ENCODE measurements at places on chromosomes 6 and 20. TPM values are rescaled to one million over a fixed set of nuclear protein-coding genes. Genes with fewer than 3 reads are reported as not detected.

The PPP1R16B gene
- 109 TPM for total RNA-seq

The WASF1 gene
- total RNA-seq: 2.3 TPM

The DDX43 gene
- 0.52 TPM for total RNA-seq

The KIF6 gene
- total RNA-seq: 0.21 TPM

The STMND1 gene
- total RNA-seq: not detected

The LEMD2 gene
- total RNA-seq: 66.2 TPM

GRCh38 chr6:131652472-131652871 lies 15.4 kb downstream of the ENPP3 start:
- DNase-seq: no peak

GRCh38 chr20:20895537-20895936 lies 183.1 kb upstream of the RALGAPA2 start:
- DNase-seq: no peak

- DNase-seq: peak; percentile 8
Observed at GRCh38 chr6:142301651-142302391, at the start of gene ADGRG6. ADGRG6 (plus strand) TSS chr6:142302007; CDS start chr6:142302330, 323 bp downstream.

- no peak for DNase-seq
Observed at GRCh38 chr6:144660561-144661115, 375.5 kb downstream of the UTRN start.

GRCh38 chr6:108653949-108654348 lies 93.2 kb downstream of the FOXO3 start:
- DNase-seq: no peak

- no peak for DNase-seq
Observed at GRCh38 chr6:163827143-163827542, 412.6 kb downstream of the QKI start.

DNA sequence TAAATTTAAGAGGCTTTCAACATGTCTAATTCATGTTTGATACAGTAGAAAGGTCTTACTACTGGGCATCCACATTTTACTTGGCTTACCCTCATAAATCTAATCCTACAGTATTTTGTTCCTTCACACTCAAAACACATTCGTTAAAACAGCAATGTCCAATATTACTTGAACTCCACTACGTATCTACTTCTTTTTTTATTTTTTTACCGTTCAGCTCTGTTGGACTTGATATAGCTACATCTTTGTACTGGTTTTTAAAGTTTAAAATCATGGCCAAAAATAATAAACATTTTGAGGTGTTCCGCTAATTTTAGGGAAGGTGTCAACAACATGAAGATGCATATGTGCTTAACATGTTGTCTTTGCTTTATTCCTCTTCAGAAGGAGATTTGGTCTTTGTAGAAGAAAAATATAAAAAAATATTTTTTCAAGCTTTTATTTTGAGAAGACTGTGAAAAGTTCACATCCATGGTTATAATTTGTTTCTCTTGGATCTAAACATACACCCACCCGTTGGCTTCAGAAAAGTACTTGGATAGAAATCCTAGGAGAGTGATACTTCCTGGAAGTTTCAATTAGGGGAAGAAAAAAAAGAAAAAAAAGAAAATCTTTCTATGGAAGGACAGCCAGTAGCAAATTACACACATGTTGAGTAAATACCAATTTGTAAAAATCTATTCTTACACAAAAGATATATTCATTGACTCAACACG lies 71.5 kb downstream of the EPB41L2 start:
- DNase-seq: no peak

DNA sequence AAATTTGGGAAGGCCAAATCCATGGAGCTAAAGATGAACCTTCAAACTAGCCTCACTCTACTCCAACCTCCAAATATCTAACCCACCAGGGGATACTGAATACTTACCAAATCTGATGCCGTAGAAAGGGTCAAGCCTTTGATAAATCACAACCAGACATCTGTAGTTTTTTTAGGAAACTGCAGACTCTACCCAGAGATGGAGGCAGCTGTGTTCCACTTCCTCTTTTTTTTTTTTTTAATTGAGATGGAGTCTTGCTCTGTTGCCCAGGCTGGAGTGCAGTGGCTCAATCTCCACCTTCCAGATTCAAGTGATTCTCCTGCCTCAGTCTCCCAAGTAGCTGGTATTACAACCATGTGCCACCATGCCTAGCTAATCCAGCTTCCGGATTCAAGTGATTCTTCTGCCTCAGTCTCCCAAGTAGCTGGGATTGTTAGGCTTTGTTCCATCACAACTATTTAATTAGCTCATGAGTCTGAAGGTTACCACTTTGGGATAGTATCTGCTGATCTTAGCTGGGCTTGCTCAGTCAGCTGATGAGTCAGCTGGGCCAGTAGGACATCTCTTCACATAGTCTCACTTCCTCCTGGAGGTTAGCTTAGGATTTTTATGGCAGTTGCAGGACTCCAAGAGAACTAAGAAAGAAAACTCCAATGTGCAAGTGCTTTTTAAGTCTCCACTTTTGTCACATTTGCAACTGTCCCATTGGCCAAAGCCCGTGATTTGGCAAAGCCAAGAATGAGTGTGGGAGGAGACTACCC lies 13.3 kb downstream of the FRK start:
- DNase-seq: no peak

DNA sequence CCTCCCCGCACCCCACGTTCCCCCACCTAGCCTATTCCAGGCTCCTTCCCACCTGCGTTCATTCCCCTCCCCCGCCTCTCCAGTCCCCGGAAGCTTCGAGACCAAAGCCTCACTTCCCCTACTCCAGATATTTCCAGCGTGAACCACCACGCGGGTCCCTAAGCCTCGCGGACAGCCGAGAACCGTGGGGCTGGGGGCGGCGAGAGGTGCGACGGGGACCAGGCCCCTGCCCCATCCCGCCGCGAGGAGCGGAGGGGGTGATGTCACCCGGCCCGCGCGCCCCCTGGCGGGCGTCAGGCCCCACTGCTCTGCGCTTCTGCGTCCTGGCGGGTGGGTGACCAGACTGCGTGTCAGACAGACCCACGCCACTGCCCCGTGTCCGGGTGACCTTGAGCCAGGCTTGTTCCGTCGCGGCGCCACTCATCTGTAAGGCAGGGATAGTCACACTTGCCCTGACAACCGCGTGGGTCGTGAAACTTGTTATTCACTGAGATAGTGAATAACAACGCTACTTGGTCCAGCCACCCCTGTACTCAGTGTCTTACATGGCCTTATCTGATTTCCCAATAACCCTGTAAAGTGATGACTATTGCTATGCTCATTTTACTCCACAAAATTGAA lies 9.0 kb upstream of the HSP90AB1 start:
- DNase-seq: peak; percentile 78

DNA sequence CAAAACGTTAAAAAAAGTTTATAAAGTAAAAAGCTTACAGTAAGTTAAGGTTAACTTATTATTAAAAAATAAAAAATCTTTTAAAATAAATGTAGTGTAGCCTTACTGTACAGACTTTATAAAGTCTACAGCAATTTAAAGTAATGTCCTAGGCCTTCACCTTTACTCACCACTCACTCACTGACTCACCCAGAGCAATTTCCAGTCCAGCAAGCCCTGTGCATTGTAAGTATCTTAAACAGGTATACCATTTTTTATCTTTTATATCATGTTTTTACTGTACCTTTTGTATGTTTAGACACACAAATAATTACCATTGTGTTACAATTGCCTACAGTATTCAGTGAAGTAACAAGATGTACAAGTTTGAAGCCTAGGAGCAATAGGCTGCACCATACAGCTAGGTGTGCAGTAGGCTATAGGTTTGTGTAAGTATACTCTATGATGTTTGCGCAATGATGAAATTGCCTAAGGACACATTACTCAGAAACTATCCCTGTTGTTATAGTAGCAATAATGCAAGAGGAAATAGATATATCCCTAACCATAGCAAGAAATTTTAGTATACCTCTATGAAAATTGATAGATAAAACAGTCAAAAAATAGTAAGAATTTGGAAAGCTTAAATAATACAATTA lies 39.5 kb downstream of the FBXO5 start:
- DNase-seq: no peak

DNA sequence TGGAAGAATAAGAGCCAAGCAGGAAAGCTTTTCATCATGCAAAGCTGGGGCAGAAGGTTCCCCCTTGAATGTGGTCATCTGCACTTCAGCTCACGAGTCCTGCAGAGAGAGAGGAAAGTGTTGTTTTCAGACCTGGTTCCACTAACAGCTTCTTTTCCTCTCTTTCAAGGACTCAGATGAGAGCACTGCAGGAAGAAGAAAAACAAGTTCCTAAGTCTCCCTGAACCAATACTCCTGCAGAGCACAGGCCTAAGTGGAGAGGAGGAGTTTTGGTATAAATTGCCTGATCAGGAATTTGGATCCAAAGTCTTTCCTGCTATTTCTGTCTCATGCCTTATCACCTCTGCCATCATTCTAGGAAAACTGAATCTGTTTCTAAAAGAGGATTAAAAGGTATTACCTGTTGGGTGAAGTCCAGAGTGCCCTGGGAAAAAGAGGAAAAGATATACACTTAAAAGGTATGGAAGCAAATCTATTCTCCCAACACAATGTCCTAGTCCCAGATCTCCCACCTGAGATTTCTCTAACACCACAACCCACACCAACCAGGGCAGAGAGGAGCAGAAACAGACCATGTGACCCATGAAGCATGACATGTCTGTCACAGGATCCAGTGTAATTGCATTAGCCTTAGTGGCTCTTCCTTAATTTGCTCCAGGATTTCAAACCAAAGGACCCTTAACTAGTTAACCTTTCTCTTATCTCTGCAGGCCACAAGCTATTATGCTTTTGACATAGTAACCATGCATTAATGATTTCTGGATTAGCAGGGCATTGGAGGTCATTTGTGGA lies 12.2 kb downstream of the HLA-DRB5 start:
- DNase-seq: no peak

DNA sequence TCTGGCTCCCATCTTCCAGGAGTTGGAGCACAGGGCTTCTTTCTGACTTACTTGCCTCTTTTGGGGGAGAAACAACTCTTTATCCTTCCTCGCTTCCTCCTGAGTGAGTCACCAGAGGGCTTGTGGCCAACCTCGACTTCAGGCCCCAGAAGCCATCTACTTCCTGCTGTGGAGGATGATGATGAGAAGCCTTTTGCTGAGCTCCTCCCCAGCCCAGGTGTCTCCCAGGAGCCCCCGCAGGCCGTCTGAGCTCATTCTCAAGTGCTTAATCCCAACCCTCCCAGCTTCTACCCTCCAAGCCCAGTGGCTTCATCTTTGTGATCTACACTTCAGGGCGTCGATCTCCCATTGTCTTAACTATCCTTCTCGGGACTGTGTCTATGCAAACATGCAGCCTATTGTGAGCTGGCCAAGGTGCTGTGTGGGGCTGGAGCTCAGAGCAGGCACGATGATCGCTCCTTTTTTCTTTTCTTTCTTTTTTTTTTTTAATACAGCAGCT lies 27.9 kb downstream of the SDCBP2 start:
- DNase-seq: peak; percentile 54

DNA sequence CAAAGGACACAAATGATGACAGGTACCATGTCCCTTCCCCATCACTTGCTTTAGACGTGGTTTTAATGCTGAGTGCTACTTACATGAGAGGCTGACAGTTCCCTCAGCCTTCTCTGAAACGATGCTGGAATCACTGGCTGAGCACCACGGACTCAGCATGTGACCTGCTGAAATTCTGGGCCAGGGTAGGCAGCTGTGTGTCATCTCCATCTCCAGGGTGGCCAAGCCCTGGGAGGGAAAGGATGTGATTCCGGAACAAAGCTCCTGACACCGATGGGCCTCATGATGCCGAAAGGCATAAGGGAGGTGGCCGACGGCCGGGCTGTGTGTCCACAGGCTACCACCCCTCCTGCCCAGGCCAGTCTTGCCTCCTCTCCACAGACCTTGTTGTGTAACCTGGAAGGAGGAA lies 184.3 kb upstream of the CST7 start:
- DNase-seq: no peak

GRCh38 chr6:109055771-109056235 lies 38.8 kb downstream of the SESN1 start:
- no peak for DNase-seq
